ENCODE measurements at places on chromosomes 7 and 10.

GRCh38 chr10:114501650-114502049 is 97.3 kb upstream of the AFAP1L2 start:
- no peak for DNase-seq

- no peak for DNase-seq
Observed at GRCh38 chr7:8143151-8143874, 118.7 kb downstream of the ICA1 start.

DNA sequence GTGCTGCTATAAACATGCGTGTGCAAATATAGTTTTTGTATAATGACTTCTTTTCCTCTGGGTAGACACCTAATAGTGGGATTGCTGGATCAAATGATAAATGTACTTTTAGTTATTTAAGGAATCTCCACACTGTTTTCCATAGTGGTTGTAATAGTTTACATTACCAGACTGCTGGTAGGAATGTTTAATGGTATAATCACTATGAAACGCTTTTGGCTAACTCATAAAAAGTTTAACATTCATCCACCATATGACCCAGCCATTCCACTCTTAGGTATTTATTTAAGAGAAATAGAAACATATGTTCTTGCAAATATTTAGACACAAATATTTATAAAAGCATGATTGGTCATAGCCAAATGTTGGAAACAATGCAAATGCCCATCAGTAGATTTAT is 32.1 kb upstream of the TFEC start:
- DNase-seq = no peak

- DNase-seq = no peak
Observed at GRCh38 chr7:94431619-94432280, 37.1 kb downstream of the COL1A2 start.

- no peak for DNase-seq
Observed at GRCh38 chr10:36114141-36114540, 472.0 kb upstream of the FZD8 start.

DNA sequence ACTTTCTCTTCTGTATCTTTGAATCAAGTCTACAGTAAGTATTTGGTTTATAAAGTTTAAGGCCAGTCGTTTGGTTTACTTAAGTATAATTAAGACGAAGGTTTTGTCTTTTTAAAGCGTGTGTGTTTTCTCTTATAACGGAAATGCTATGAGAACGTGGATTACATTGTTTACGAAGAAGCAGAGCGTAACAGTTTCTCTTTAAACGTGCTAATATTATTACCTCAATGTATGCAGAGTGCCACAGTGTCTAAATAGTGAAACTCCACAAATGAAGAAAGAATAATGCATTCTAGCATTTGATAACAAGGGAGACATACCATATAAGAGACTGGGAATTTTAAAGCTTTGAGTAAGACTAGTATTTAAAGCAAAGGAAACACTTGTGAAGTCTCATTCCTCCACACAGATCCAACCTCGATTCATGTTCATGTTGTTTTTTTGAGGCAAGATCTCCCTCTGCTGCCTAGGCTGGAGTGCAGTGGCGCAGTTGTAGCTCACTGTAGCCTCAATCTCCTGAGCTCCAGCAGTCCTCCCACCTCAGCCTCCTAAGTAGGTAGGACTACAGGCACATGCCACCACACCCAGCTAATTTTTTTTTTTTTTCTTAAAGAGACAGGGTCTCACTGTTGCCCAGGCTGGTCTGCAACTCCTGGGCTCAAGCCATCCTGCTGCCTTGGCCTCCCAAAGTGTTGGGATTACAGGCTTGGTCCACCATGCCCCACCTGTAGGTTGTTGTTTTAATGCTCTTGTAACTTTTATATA is 75.1 kb downstream of the ANKRD61 start:
- DNase-seq = peak; percentile 5

GRCh38 chr10:92916433-92916832 is 68.1 kb downstream of the EXOC6 start:
- DNase-seq = no peak

All from stimulated activated CD8-positive, alpha-beta memory T cell treated with anti-CD3 and anti-CD28 coated beads, Interleukin-12 subunit alpha, Interleukin-12 subunit beta, amount 100 ng/mL, for 4 hours (primary cell).